ENCODE measurements at places on chromosomes 16 and 17.

- DNase-seq: peak; percentile 8
Measured at GRCh38 chr17:49230636-49231562, at the start of gene PHOSPHO1. Gene PHOSPHO1, minus strand, starts transcription at chr17:49230787. Its CDS starts 4,096 bp downstream, at chr17:49226691.

- no peak for DNase-seq
Measured at GRCh38 chr17:78611607-78612006, 34.4 kb upstream of the DNAH17 start.

DNA sequence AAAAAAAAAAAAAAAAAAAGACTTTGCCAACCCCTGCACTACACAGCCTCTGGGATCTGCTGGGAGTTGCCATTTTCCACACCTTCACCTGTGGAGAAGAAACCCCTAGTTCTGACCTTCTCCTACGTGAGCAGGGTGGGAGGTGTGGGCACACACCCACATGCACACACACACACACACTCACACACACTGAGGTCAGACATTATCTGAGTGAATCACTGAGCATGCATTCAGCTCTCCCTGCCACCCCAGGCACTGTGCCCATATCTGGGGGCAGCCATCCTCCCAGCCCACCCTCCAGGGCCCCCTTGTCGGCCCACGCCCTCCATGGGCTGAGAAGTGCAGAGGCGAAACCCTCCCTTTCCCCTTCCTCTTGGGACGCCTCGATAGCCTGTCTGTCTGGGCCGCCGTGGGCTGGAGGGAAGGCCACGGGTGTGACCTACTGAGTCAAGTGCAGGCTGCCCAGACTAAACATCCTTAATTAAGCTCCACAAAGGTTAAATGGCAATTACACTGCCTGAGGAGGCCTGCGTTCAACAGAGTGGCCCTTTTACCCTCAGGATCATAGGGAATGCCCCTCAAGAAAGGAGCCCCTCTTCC is 143.8 kb downstream of the C16orf95 start:
- no peak for DNase-seq

- DNase-seq: no peak
Measured at GRCh38 chr16:9248162-9248561, 156.7 kb downstream of the HAPSTR1 start.

- DNase-seq: no peak
Measured at GRCh38 chr16:63188086-63188771, 1152.0 kb upstream of the CDH8 start.

- DNase-seq: no peak
Measured at GRCh38 chr16:27617665-27618064, 67.7 kb downstream of the KATNIP start.

DNA sequence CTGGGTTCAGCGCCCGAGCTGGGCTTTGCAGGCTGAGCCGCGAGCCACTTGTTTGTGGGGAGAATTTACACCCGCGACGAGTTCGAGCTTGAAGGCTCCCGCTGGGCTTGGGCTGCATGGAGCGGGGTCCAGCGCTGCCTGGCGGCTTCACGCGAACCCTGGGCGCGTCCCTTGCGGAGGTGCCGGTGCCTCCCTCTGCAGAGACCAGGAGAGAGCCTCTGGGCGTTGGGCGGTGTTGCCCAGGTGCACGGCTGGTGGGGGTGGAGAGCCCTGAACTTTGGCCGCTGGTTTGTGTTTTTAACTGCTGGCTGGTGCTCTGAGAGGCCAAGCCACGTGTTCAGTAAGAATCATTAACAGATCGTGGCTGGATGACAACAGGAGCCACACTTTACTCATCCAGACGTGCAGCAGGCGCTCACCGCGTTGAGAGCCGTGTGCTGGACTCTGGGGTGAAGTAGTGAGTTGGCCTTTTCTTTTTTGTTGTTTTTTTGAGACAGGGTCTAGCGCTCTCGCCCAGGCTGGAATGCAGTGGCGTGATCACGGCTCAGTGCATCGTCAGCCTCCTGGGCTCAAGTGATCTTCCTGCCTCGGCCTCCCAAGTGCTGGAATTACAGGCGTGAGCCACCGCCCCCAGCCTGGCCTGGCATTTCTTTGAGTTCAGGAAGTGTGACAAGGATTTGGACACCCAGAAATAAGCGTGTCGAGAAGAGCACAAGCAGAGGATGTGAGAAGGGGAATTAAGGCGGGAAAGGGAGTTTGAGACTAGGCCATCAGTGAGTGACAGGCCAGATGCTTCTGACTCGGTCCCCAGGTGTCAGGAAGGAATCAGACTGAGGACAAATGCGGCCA is 827 bp downstream of the CDK10 start:
- no peak for DNase-seq

DNA sequence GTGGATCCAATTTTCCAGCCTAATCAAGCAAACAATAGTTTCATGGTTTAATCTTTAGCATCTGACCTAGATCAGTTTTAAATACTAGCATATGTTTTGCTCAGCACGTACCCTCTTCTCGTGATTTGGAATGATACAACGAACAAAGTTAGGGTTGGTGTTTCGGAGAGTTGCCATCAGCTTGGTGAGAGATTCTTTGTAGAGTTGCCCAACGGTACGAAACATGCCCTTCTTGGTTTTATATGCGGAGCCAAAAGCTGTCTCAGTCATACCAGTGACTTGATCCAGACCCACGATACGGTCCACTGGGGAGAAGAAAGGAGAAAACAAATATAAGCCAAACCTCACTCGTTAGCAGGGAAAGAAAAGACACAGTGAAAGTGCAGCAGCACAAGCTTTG is 85.3 kb downstream of the NDEL1 start:
- DNase-seq: no peak

DNA sequence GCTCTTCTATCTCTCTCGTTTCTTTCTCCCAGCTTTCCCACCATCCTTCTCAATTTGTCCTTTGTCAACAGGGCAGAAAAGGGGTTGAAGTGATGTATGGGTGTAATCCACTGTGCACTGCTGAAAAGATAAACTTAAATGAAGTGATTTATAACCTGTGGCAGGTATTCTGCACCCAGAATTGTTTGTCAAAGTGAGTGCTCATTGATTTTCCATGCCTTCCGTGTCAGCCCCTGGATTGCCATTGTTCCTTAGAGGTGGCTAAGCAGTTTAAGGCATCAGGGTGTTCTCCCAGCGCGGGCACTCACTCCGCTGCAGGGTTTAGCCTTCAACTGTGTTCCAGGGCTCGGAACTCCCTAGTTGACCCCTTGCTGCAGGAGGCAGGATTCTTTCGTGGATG is 82.9 kb downstream of the PITPNC1 start:
- no peak for DNase-seq

DNA sequence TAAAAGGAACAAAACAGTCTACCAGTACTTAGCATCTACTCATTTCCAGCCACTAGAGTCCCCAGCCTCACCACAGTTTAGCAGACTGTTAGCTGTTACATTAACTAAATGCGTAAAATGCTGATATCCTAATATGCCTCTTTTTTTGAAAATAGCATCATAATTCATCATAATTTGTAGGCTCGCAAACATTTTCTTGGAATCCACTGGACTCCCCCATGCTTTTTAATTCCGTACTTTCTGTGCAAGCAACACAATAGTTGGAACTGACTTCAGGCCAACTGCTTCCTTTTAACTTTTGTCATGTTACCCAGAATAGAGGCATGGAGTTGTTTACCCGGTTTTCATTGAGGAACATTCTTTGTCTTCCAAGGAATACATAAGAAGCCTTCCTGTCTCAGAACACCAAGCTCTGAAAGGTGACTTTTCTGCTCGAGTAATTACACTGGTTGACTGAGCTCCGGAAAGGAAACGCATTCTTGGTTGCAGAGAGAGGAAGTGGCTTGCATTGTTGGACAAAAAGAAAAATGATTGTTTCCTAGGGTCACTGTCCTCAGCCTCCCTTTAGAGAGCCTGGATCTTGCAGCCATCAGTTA is 30.9 kb upstream of the SEC14L1 start:
- DNase-seq: no peak

DNA sequence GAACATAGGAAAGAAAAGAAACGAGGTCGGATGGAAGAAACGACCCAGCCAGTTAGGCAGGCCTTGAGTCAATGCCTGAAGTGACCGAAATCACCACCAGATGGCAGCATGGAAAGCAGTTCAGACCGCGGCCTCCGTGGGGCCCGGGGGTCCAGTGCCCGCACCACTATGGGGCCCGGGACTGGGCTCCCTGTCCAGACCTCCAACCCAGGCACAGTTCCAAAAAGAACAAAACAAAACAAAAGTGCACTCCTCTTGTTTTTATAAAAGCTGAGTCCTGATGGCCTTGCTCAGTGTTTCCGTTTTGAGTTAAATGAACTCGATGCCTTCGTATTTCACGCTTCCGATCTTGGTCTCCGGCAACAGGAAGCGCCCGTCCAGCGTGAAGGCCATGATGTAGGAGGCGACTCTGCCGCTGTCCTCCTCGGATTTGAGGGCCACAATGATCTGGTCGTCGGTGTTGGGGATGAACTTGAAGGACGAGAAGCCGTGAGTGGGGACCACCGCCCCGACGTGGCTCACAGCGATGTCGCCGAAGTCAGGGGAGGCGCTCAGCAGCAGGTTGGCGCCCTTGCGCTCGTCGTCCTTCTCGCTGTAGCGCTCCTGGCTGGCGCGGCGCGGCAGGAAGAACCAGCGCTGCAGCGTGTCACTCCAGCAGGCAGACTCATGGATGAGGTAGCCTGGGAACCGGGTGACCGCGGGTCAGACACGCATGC is 13.7 kb upstream of the LGALS3BP start:
- DNase-seq: no peak

DNA sequence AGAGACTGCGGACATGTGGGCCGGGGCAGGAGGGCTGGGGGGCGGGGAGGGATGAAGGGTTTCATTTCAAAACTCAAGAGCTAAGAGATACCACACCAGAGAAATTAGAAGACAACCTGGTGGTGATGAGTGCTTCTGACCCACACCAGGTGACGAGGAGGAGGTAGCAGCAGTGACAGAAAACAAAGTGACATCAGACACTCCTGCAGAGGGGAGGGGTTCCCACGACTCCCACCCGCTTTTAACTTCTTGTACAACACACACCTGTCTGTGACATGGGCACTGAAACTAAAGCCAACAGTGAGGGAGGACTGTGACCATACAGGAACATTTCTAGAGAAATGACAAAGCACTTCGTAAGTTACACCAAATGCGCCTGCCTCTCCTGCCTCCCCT is 112.9 kb downstream of the ANKRD11 start:
- no peak for DNase-seq

- DNase-seq: no peak
Measured at GRCh38 chr16:19588661-19589060, 33.2 kb downstream of the VPS35L start.

GRCh38 chr17:14080847-14081251 is 11.5 kb downstream of the COX10 start:
- no peak for DNase-seq

DNA sequence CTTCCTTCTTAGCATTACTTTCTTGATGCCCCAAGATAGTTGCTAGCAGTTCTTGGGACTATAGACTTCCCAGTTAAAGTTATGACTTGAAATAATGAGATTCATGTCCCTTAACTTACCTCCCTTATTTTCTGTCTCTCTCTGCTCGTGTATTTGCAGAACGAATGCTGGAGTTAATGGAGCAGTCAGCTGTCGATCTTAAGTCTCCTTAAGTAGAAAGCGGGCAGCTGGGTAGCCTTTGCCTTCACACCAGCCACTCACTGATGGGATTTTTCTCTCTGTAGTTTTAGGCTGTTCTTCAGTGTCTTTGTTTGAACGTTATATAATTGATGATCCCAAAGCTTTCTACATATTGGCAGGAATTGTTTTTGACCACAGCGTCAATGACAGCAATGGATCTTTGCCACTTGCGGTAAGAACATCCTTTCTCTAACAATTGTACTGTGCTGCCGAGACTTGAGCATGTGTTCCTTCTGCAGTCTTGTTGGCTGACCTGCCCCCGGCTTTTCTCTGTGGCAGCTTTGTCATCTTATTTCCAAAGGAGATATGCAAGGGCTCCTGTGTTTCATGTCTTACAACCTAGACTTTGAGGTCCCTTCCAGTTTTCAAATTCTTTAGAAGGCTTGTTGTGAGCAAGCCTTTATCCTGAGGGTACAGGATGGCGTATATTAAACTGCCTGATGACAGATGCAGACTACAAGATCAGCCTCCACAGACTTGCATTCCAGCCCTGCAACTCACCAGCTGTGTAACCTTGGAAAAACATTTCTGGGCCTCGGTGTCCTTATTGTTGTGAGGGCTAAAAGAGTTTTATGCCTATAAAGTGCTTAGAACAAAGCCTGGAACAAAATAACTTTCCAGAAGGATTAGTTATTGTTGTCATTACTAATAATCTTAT is 25.1 kb upstream of the ABCA3 start:
- DNase-seq: no peak
